ENCODE measurements at places on chromosomes 3 and 15. TPM values are rescaled to one million over a fixed set of nuclear protein-coding genes. Genes with fewer than 3 reads are reported as not detected.

DNA sequence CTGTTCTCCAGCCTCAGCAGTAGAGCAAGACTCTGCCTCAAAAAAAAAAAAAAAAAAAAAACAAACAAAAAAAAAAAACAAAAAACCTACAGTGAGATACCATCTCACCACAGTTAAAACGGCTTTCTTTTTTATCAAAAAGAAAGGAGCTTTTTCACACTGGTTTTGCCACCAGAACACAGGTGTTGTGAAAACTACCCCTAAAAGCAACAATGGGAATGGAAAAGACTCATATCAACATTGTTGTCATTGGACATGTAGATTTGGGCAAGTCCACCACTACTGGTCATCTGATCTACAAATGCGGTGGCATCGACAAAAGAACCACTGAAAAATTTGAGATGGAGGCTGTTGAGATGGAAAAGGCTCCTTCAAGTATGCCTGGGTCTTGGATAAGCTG is 24.8 kb upstream of the SLC25A38 start:
- DNase-seq = no peak

DNA sequence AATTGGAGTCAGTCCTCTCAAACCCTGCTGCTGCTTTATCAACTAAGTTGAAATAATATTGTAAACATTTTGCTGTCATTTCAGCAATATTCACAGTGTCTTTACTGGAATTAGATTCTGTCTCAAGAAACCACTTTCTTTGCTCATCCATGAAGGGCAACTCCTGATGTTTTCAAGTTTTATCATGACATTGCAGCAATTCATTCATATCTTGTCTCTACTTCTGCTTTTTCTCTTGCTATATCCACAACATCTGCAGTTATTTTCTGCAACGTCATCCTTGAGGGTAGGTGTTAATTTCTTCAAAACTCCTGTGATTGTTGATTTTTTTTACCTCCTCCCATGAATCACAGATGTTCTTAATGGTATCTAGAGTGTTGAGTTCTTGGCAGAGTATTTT is 181.6 kb downstream of the EPHA6 start:
- no peak for DNase-seq

DNA sequence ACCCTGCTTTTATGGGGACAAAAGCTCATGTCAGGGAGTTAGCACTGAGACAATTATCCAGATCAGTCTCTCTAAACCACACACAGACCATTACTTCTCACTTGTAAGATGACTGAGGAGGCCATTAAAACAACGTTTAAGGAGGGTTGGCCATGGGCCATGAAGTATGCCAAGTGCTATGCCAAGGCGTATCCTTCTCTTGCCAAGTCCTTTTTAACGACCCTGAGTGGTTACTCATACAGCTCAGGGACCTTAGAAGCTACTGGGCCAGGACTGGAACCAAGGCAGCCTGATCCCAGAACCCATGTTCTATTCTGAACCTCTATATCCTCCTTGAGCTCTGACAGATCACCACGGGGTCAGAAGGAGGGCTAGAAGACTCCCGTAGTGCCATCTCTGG is 50.0 kb downstream of the NMNAT3 start:
- DNase-seq = peak; percentile 11

GRCh38 chr15:26119322-26119721 is 256.2 kb upstream of the ATP10A start:
- no peak for DNase-seq

- no peak for DNase-seq
These were observed 35.0 kb downstream of the TM4SF4 start for GRCh38 chr3:149509526-149509925.

GRCh38 chr3:40166997-40167396 is 142.5 kb upstream of the EIF1B start:
- DNase-seq = no peak

DNA sequence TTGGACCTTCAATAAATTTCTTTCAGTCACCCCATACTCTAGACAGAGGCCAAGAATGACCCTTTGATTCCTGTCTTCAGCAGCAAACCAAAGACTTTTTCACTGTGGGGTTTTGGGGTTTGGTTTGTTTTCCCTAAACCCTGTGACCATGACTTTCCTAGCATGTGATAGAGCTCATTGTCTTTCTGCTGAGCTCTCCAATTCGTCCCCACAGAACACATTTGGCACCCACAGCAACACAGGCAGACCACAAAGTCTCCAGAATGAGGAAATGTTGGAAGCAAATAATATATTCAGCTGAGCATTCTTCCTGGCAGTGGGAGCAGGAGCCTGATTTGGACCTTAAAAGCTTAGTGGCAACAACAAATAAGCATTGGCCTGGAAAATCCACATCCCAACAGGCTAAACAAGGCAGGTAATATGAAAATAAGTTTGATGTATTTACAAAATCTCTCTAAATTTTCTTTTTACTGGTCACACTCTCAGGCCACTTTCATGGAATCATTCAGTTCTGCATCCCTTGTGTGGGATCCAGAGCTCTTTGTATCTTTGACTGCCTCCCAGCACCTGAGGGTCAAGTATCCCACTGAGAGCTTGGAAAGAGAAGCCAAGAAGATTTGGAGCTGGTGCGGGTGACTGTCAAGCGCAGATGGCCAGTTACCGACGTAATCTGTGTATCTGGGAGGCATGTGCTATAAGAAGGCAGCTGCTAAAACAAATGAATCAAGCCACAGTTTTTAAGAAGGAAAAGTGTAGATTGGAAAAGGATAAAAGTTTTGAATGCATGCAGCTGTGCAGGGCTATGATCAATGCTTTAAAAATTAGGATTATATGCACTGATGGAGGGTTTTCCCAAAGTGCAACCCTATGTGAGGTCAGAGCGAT is 36.5 kb upstream of the CPB1 start:
- peak; percentile 85 for DNase-seq

OR5AC2 gene
- not detected for total RNA-seq

CNBP gene
- total RNA-seq = 290 TPM

ISLR gene
- total RNA-seq = not detected

FBXW12 gene
- not detected for total RNA-seq

DUOXA2 gene
- not detected for total RNA-seq

C3orf85 gene
- total RNA-seq = not detected

GOLGA8T gene
- total RNA-seq = 0.30 TPM

Measured in renal cortical epithelial cell (primary cell).